ENCODE measurements at places on chromosomes 12 and 14.

DNA sequence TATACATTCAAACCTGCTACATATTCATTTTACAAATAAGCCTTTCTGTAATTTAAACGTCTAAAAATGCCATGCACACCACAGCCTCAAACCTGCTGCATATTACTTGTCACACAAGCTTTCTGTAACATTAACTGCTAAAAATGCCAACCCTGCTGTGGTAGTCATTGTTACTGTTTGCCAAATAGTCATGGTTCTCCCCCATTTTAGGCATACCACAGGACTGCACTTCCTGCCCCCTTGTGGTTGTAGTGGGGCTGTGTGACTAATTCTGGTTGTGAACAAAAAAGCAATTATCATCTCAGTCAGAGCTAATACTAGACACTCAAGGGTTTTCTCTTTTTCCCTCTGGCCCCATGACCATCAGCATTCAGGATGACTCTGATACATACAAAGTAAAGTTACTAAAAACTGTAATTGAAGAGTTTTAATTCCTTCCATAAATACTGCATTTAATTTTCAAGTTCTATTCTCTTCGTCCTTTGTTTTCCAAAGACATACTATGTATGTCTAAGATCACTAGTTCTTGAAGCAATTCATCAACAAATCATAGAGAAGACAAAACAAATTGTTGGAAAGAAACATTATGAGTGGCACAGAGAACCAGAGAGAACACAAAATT lies 5.7 kb upstream of the SLC35F4 start:
- peak; percentile 46 for DNase-seq

DNA sequence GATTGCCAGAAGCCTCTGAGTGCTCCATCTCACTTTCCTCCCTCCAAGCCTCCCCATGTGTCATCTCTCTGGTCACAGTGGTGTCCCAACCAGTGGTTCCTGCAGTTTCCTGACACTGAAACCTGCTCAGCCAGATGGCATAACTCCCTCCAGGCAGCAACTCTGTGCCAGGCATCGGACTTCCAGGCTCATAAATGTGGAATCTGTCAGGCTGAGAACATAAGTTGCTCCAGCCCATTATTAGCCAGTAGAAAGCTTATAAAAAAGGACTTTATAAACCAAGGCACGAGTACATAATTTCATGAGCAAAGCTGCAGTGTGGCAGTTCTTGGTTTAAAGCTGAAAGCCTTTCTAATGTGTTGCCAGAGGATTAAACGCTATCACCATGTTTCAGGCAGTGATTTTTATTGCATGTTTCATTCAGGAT lies 194.3 kb downstream of the DACT1 start:
- DNase-seq = no peak

- DNase-seq = no peak
Measured at GRCh38 chr12:69648476-69648875, 37.8 kb upstream of the LRRC10 start.

DNA sequence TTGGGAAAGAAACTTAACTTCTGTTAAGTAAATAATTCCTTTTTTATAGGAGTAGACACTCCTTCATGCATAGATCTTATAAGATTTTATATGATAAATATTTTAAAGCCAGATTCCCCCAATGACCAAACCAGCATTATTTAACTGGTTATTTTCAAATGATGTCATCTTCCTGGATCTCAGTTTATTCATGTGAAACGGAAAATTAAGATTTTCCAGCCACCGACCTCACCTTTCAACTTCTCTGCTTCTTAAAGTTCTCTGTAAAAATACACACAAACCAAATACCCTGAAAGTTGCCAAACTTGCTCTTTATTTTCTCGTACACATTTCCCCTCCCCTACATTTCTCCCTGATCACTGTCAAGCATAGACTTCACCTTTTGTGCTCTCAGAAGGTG lies 364.2 kb downstream of the GALC start:
- no peak for DNase-seq

Data from HEK293T (cell line).